ENCODE measurements at places on chromosomes 1 and 21. TPM values are rescaled to one million over a fixed set of nuclear protein-coding genes. Genes with fewer than 3 reads are reported as not detected.

DYNLT5 gene
- 0.10 TPM for total RNA-seq

ALX3 gene
- not detected for total RNA-seq

E2F2 gene
- total RNA-seq, result 2.7 TPM

TTC24 gene
- total RNA-seq, result 1.2 TPM

MPL gene
- 2.3 TPM for total RNA-seq

RAB3B gene
- total RNA-seq, result under 0.01 TPM

C1orf94 gene
- total RNA-seq, result not detected

AUNIP gene
- total RNA-seq, result 0.94 TPM

CAMSAP2 gene
- total RNA-seq, result 2.7 TPM

TTC39A gene
- 0.10 TPM for total RNA-seq

RIMKLA gene
- 0.10 TPM for total RNA-seq

NPHS2 gene
- not detected for total RNA-seq

NOL9 gene
- total RNA-seq, result 73.4 TPM

CD1E gene
- 0.52 TPM for total RNA-seq

LRRN2 gene
- not detected for total RNA-seq

PCBP3 gene
- total RNA-seq, result 2.2 TPM

All from mononuclear cell (primary cell).